Epithelial cell of umbilical artery (primary cell): ENCODE measurements at places on chromosomes 12 and 14. TPM values are rescaled to one million over a fixed set of nuclear protein-coding genes. Genes with fewer than 3 reads are reported as not detected.

The ERP27 gene
- total RNA-seq: 0.15 and 0.32 TPM in 2 replicates

The JAG2 gene
- total RNA-seq: 23.9 and 41.9 TPM in 2 replicates

The ANG gene
- total RNA-seq: 3.6 and 5.5 TPM in 2 replicates

The METAP2 gene
- 97.1 and 116 TPM in 2 replicates for total RNA-seq

The GAS2L3 gene
- total RNA-seq: 21.4 and 28.3 TPM in 2 replicates

The TMEM117 gene
- 1.9 and 2.1 TPM in 2 replicates for total RNA-seq

The RNF212B gene
- not detected in 2 replicates for total RNA-seq

The MFAP5 gene
- not detected in 2 replicates for total RNA-seq

The HOXC12 gene
- total RNA-seq: not detected in 2 replicates

The GON7 gene
- 22.1 and 27.7 TPM in 2 replicates for total RNA-seq
